NCI-H524 treated with DMSO at 0.1 percent for 48 hours (cell line): ENCODE measurements at places on chromosomes 4 and X.

- no peak for DNase-seq
Observed at GRCh38 chr4:182351485-182351884, 108.3 kb downstream of the TENM3 start.

- no peak for DNase-seq
Observed at GRCh38 chrX:1012678-1013300, 199.7 kb downstream of the CRLF2 start.

- DNase-seq: no peak
Observed at GRCh38 chrX:50495616-50496015, 25.0 kb upstream of the DGKK start.

DNA sequence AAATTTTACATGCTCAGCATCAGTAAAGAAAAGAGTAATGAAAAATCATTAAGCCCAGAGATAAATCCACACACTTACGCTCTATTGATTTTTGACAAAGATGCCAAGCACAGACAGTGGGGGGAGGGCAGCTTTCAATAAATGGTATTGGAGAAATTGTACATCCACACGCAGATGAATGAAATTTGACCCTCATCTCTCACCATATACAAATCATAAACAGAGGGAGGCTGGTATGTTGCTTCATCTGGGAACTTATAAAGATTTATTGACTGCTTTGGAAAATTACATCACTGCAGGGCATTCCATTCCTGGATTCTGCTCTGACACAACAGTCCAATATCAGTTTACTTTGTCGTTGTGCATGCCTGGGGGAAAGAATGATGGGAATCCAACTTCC, 58.4 kb upstream of the XAGE1A start:
- no peak for DNase-seq

GRCh38 chr4:146023334-146023967, 84.8 kb upstream of the ZNF827 start:
- no peak for DNase-seq

DNA sequence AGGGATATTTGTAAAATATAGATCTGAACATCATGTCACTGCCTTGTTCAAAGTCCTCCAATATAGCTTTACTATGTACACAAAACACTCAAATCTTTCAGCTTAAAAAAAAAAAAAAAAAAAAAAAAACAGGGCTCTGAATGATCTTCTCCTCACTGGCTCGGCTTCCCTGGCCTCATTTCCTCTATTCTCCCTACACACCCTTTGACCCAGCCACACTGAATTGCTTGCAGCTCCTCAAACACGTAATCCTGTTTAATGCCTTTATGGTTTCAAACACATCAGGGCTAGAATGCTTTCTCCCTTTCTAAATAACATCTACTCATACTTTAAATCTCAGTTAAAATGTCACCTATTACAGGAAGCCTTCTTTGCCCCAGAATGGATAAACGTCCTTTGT, 60.8 kb downstream of the MTMR8 start:
- DNase-seq: no peak

DNA sequence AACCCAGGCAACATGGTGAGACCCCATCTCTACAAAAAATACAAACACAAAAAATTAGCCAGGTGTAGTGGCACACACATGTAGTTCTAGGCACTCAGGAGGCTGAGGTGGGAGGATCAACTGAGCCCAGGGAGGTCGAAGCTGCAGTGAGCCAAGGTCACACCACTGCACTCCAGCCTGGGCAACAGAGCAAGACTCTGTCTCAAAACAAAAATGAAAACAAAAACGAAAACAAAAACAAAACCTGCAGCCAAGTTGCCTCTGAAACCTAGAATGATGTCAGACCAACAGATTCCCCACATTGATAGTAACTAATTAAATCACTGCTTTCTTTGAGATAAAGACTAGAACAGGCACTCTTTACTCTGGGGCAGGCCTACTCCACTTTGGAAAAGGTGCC, 104.5 kb downstream of the AMELX start:
- DNase-seq: no peak

DNA sequence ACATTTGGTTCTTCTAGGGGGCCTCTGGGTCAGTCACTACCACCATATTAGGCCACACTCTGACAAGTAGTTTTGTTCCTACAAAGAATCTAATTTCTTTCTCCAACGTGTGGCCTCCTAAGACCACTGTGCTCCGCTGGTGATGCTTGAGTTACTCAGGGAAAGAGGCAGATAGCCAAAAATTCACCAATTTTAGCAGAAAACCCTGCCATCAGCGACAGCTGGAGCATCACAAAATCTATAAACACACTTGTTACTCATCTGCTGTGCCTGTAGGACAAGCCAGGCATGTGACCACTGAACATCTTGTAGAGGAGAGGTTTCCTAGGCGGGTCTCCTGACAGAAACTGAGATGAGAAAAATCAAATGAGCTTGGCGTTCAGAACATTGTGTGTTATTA, 105.4 kb downstream of the SYNPO2 start:
- no peak for DNase-seq

- no peak for DNase-seq
Observed at GRCh38 chrX:94178145-94178788, 504.3 kb downstream of the FAM133A start.

- DNase-seq: peak; percentile 48
Observed at GRCh38 chrX:136168929-136169735, 21.8 kb downstream of the FHL1 start.

- DNase-seq: no peak
Observed at GRCh38 chrX:106955004-106955772, 35.0 kb downstream of the CLDN2 start.

DNA sequence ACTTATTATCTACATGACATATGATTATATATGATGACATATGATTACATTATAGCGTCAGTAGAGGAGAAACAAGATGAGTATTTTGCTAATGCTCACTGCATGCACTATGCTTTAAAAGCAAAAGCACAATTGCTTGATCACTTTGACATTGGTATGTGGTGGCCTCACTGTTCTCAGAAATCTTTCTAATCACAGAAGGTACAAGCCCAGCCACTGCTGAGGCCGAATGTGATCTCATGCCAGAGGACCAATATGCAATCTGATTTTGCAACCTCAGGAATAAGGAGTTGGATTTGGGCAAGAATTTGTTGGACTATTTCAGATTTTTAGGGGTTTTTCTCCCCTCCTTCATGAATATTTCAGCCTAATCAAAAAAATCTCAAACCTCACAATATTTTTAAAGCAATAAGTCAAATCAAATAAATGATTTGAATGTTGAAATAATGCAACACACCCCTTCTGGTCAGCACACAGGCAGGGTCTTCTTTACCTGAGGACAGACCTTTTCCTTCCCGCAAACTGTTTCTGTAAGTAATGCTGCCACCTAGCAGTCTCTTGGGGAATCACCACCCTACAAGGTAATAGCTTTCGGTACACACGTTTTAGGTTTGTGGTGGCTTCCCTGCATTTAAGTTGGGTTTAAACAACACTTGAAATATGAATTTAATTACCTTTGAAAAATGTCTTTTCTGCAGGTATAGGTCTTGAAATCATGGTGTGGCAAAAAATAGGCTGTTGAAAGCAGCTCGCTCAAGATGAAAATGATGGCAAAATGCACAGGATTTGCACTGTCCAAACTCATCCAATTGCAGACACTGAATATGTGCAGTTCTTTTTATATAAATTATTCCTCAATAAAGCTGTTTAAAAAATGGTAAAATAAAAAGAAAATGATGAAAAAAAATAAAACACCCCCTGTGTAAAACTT, 4.8 kb upstream of the CXCL13 start:
- DNase-seq: no peak

DNA sequence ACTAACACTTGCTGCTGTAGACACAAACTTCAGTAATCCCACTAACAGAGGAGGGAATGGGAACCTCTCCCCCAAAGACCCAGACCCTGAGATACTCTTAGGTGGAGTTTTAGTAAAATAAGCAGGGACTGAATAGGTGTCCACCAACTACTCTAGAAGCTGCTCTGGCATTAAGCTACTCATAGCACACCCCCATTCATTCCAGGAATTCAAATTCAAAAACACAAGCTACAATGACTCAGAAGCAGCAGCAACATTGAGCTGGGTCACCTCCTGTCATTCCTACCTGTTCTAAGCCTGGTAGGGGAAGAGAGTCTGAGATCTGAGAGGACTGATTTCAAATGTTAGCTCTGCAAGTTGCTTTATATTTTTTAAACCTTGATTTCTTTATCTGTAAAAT, 135.4 kb upstream of the FRMPD4 start:
- DNase-seq: no peak

GRCh38 chr4:144384408-144384807, 243.9 kb upstream of the GYPA start:
- no peak for DNase-seq

DNA sequence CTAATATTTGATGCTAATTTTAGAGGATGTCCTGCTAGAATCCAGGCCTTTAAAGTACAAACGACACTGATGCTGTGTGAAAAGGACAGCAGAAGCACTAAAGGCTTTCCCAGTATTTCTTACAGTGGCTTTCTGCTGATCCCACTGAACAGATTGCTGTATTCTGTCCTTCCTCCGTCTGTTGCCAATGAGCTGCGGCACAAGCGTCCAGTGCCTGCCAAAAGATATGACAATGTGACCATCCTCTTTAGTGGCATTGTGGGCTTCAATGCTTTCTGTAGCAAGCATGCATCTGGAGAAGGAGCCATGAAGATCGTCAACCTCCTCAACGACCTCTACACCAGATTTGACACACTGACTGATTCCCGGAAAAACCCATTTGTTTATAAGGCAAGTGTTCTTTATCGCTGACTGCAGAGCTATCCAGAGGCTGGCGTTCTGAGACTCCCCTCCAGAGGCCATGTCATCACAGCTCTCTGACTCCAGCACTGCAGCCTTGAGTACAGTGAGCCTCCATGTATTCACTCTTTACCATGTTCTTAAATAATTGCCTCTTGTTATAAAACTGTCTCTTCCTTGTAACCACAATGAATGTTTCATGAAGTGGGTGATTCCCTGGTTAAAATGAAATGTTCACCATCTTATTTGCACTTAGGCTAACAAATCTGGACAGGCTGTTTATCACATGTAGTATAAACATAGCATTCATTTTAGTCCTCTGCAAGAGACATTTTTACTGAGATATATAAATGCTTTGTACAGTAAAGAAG, 43.6 kb downstream of the GUCY1B1 start:
- no peak for DNase-seq

GRCh38 chr4:46645126-46645525, 255.2 kb upstream of the GABRA2 start:
- DNase-seq: no peak

DNA sequence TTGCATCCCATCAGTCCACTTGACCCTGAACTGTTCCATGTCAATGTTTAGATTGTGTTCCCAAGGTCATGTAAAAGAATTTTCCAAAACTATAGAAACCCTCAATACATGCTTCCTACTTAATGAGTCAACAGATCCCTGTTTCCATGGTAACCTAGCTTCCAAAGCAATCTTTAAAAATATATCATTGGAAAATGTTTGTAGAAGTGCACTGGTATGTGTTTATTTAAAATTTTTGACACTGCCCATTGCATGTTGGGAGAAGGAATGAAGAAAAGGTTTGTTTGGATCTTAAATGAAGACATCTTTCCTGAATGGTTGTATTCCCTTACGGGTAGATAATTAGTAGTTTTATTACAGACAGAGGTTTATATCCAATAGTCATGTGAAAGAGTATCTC, 345.3 kb downstream of the GABRG1 start:
- DNase-seq: no peak

- no peak for DNase-seq
Observed at GRCh38 chr4:129862461-129862860, 766.5 kb downstream of the C4orf33 start.

DNA sequence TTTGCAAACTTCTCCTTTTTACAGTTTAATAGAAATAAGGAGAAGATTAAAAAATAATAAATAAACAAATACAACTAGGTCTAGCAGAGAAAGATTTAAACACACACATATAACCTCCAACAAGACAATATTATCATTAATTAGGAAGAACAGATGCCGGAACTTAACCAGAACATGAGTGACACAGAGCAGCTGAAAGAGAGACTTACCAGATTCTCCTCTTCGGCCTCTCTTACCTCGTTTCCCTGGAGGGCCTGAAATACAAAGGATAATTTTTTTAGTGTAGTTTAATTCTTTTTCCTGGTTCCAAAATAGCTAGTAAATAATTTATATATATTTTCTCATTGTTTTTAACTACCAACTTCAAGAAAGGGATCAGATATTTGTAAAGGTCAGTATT, 252.5 kb downstream of the COL25A1 start:
- no peak for DNase-seq
